Activated CD8-positive, alpha-beta memory T cell treated with anti-CD3 and anti-CD28 coated beads for 1 hour (primary cell): ENCODE measurements at places on chromosomes 7 and 10.

DNA sequence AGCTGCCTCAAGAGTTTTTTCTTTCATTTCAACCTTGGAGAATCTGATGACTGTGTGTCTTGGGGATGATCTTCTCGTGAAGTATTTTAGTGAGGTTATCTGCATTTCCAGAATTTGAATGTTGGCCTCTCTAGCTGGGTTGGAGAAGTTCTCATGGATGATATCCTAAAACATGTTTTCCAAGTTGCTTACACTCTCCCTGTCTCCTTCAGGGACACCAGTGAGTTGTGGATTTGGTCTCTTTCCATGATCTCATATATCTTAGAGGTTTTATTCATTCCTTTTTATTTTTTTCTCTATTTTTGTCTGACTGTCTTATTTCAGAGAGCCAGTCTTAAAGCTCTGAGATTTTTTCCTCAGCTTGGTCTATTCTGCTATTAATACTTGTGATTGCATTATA, 282.3 kb upstream of the CSTF2T start:
- no peak for DNase-seq

- DNase-seq = peak; percentile 43
Observed at GRCh38 chr10:99845837-99846382, 63.5 kb downstream of the ABCC2 start.

DNA sequence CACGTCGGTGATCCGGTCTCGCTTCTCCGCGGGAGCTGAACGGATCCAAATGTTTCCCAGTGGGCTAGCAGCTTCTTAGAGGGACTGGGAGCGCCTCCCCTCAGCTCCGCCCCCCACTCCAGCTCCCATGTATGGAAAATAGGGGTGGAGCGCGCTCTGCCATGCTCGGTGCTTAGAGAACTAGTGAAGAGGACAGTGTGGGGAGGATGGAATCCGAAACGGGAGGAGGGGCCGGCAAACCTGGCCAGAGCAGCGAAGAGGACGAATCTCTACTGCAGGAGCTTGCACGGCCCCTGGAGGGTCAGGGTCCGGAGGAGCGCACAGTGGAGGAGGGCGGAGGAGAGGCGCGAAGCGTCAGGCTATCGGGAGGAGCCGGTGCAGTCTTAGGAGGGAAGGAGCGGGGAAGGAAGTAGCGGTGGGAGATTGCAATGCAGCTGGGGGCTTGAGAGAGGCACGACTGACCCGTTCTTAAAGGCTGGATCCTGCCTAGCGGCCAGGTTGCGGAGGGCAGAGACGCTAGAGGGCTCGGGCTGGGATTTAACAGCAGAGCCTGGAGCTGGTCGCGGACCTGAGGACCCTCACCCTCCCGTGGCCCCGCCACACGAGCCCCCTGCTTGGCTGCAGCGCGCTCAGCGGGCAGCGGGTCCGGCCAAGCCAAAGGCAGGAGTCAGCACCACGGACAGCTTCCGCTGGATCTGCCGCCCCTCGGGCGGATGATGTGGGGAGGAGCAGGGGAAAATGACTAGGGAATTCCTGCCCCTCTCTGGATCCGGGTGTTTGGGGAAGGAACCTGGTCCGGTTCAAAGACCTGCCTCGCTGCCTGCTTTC, at the start of gene PRLHR:
Gene PRLHR, minus strand, starts transcription at position 51 of the 828 bp plus-strand sequence. CDS start 404 bp downstream, outside the sequence.
- no peak for DNase-seq

- no peak for DNase-seq
Observed at GRCh38 chr7:46319841-46320240, 398.8 kb upstream of the IGFBP3 start.

DNA sequence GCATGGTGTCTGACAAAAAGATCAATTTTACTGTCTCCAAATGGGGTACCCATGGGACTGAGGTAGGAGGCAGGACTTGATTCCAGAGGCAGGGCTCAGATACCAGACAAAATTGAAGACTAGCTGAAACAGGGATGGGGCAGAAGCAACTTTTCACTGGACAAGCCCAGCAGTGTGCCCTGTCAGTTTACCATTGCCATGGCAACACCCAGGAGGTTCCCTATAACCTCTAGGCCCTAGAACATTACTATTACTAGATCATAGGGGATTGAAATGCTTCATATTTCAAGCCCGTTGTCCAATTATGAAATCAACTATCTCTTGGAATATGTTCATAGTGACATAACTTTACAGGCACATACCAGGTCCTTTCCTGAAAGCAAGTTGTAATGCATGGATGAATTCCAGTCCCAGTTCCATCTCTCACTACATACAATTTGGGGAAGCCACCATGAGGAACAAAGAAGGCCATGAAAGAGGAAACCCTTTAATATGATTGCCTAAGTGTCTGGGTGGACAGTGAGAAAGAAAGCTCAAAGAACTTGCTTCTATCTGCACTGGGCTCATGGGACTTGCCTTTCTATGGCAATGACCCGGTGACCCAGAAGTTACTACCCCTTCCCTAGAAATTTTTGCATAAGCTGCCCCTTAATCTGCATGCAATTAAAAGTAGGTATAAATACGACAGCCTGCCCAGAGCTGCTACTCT, 557.9 kb downstream of the KCNMA1 start:
- no peak for DNase-seq

DNA sequence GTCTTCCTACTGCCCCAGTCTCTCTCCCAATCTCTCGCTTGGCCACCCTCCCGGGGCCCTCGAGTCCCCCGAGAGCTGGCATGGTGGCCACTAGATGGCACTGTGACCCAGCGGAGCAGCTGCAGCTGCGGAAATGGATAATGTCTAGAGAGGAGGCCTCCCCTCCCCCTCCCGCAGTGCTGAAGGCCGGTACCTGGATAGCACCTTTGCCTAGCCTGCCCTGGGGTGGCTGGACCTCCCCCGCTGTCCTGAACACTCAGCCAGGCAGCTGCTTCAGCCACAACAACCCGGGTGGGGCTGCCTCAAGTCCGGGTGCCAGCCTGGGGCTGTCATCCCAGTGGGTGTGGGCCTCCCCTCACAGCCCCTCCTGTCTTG, 65.2 kb downstream of the GOLGA7B start:
- peak; percentile 61 for DNase-seq

GRCh38 chr10:88728107-88728763, 22.2 kb downstream of the LIPK start:
- DNase-seq = no peak

DNA sequence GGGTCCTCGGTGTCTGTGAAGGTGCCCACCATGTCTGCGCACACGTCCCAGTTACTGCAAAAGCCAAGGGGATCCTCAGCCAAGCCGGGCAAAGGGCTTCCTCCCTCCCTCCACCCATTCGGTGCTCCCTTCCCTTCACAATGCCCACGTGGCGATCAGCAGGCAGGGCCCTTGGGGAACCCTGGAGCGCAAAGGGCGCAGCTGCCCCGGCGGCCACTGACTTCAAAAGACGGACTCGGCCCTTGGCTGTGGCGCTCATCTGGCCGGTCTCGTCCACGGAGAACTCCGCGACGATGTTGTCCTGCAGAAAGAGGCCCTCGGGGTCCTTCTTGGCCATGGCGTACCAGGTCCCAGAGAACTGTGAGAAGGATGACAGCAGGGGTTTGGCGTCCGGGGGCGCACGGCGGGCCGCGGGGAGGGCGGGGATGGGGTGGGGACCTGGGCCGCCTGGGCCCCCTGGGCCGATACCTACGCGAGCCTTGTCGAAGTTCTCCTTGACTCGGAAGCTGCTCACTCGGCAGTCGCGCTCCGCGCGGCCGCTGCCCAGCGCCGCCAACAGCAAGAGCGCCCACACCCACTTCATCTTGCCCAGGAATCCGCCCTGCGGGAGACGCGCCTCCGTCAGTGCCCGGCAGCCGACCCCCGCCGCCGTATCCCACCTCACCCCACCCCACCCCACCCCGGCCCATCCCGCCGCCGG, 439 bp downstream of the RBP4 start:
- DNase-seq = no peak

- no peak for DNase-seq
Observed at GRCh38 chr10:77355844-77356243, 281.8 kb downstream of the KCNMA1 start.

- no peak for DNase-seq
Observed at GRCh38 chr10:12469345-12469744, 120.0 kb downstream of the CAMK1D start.

- DNase-seq = no peak
Observed at GRCh38 chr10:6593241-6593671, 13.2 kb upstream of the PRKCQ start.

- DNase-seq = no peak
Observed at GRCh38 chr10:32054094-32054493, 2.1 kb downstream of the KIF5B start.

- DNase-seq = no peak
Observed at GRCh38 chr10:75845176-75845947, 413.9 kb downstream of the LRMDA start.

- no peak for DNase-seq
Observed at GRCh38 chr10:52146766-52147165, 167.3 kb upstream of the DKK1 start.

DNA sequence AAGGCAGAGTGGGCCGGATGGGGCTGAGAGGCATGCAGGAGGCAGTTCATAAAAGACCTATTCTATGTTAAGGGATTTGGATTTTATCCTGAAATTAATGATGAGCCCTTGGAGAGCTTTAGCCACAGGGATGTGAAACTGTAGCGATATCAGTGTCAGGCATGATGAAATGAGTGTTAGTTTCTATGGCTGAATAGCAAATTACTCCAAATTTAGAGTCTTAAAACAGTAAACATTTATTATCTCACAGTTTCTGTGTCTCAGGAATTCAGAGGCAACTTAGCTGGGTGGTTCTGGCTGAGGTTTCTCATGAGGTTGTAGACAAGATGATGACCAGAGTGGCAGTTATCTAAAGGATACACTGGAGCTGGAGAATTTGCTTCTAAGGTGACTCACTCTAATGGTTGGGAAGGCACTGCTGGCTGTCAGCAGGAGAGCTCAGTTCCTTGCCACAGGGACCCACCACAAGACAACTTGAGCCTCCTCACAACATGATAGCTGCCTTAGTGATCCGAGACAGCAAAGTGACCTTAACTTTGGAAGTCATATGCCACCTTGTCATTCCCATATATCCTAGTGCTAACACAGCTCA, 36.7 kb upstream of the SFTPD start:
- no peak for DNase-seq

GRCh38 chr10:110212119-110213006, 5.0 kb downstream of the MXI1 start:
- DNase-seq = no peak

GRCh38 chr7:82312646-82313045, 130.9 kb downstream of the CACNA2D1 start:
- no peak for DNase-seq

DNA sequence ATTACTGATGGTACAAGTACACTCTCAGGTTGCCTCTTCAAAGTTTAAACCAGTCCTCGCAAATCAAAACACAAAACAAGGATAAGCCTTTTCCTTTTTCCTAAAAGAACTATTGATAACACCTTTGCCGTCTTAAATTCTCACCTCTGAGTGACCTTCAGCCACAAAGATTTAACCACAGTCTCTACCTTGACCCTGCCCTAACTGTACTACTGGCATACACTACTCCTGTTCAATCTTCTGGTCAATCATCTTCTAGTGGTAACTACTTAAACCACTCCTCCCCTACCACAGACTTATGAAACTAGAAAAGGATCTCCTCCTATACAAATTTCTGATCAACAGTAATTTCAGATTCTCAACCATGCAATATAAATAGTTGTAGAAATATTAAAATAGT, 15.1 kb downstream of the UPF2 start:
- no peak for DNase-seq

DNA sequence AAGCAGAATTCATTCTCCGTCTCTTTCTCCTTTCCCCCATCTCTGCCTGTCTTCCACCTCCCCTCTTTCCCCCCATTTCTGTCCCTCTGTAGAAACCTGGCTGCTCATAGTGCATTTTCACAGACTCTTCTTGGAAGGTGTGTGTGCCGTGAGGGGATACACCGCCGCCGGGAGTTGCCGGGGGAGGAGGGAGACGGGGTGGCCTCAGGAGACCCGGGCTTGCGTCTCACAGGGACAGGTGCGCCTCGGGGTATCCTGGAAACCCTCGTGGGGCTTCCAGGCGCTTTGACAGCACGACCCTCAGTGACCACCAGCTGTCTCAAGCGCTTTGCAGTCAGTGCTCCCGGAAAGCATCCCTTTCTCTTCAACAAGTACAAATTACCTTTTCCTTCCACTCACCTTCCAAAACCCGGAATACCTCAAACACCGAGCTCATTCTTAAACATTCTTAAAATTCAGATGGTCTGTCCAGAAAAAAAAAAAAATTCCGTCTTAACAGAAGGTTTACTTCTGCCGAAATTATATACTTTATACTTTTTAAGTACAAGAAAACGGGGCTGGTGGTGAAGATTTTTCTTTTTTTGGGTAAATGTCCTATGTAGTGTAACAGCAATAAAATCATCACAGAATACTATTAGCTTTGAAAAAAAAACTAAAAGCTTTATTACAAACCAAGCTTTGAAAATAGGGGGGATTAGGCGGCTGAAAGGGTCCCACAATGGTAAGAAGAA, 8.2 kb downstream of the EMX2 start:
- no peak for DNase-seq
